ENCODE measurements at places on chromosomes 6 and 20. TPM values are rescaled to one million over a fixed set of nuclear protein-coding genes. Genes with fewer than 3 reads are reported as not detected.

DNA sequence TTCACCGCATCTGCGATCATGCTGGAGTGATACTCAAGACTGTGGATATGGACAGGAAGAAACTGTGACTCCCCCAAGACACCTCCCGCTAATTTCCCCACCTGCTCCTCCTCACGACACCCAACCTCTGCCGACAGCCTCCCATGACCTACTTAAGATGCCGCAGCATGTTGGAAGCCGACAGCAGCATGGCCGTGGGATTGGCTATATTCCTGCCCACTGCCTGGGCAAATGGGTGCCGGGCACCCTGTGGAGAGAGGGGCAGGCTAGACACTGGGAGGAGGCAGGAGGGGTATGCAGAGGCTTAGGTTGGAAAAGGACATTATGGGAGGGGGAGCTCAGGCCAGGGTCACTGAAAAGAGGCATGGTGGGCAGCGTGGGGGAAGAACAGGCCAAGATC is 4.5 kb downstream of the IDH3B start:
- no peak for DNase-seq

GRCh38 chr20:59782986-59783640 is 150.3 kb downstream of the SYCP2 start:
- DNase-seq: peak; percentile 52

GRCh38 chr6:63817492-63818050 is 182.0 kb downstream of the PHF3 start:
- DNase-seq: no peak

- no peak for DNase-seq
Observed at GRCh38 chr6:79313254-79313653, 78.8 kb upstream of the HMGN3 start.

DNA sequence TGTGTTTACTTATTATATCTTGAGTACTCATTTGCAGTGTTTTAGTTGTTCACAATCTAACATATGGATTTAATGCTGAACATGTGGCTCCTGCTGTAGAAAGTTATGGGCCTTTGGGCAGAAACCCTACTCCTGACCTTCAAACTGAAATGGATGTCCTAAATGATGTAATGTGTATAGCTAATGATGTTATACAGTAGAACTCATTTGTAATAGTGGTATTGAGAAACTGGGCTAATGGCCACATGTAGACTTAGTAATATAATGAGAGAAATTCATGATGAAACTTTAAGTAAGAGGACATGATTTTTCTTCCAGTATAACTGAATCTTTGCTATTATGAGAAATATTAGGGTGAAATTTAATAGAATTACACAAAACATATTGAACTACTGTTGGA is 121.3 kb upstream of the PTPRK start:
- DNase-seq: no peak

DNA sequence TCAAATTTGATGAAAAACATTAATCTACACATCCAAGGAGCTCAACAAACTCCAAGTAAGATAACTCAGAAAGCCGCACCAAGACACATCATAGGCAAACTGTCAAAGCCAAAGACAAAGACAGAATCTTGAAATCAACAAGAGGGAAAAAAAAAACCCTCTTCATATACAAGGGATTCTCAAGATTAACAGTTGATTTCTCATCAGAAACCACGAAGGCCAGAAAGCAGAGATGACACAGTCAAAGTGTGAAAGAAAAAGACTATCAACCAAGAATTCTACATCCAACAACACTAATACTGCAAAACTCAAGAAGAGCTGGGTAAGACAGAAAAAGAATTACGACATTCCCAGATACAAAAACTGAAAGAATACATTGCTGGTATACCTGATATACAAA is 73.8 kb downstream of the CDK19 start:
- DNase-seq: no peak

- DNase-seq: no peak
Observed at GRCh38 chr20:61396262-61396848, 144.3 kb downstream of the CDH4 start.

DNA sequence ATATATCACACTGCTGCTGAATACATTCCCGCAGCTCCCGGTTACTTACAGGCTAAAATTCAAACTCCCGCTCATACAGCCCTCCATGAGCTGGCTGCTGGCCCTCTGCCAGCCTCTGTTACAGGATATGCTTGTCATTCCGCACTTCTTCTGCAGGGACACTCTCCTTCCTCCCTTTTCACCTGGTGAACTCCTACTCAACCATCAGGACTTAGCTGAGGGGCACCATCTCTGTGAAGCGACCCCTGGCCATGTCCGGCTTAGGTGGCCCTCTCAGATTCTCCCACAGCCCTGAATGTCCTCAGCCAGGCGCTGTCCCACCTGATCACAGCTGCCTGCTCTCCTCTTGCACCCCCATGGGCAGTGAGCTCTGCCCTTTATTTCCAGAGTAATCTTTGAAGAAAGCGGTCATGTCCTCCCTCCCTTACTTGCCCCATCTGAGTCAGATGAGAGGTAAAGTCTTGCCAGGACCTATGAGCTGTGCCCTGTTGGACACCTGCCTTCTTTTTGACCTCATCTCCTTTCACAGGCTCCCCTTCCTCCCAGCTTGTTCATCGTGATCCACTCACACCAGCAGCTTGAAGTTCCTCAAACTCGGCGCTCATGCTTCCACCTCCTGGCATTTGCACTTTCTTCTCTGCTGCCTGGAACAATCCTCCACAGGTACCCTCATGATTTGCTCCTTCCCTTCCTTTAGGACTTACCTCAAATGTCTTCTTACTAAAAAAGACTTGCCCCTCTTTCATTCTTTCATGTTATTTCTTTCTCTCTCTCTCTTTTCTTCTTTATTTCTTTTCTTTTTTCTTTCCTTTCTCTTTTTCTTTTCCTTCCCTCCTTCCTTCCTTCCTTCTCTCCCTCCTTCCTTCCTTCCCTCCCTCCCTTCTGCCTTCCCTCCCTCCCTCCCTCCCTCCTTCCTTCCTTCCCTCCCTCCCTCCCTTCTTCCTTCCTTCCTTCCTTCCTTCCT is 5.6 kb downstream of the CYP24A1 start:
- no peak for DNase-seq

DNA sequence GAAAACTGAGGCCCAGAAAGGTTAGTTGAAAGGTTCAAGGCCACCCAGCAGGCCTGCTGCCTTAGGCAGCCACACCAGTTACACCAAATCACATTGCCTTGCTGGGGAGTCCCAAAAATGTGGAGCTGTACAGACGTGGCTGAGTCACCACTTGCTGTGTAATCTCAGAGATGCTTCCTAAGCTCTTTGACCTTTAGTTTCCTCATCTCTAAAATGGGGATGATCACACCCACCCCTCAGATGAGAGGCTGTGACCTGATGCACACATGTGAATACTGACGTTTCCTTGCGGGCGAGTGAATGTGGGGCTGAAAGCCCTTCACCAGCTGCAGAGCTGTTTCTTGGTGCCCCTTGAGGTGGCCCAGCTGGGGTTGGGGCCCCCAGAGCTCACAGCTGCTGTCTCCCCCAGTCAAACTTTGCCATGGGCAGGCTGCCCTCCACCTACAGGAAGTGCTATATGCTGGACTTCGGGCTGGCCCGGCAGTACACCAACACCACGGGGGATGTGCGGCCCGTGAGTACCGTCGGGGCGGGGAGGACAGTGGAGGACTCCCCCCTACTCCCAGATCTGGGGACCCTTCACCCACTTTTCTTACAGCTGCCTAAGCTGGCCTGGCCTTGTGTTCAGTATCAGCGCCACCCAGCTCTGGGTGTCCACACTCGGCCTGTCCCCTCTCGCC is 11.0 kb downstream of the TTBK1 start:
- no peak for DNase-seq

DNA sequence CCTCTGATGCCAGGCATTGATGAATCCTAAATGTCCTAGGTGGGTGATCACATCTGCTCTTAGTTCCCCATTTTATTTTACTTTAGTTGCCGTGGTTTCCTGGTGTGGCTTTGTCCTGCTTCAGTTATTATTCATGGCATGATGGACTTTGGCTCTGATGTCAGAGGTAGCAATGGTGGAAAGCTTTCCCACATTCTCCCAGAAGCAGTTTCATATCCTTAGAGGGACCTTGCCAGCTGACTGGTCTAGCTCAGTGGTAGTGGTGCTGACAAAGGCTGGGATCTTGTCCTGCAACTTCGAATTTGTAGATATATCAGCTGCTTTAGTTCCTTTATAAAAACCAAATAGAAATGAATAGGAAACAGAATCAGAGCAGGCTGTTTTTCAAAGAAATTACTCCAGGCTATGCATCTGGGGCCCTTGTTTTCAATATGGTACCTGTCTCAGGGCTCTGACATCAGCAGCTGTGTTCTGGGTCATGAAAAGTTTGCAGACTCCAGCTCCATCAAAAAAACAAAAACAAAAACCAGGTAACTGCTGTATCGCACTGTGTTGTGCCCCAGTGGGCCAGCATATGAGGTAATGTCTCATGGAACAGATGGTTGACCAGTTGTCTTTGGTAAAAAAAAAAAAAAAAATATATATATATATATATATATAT is 133.7 kb downstream of the PLCB4 start:
- no peak for DNase-seq

Gene HSPA1L
- total RNA-seq: 1.6 TPM

Gene OR2H2
- total RNA-seq: not detected

Gene HDDC2
- total RNA-seq: 96.2 TPM

Gene C6orf163
- total RNA-seq: 3.5 TPM

Gene SNAP25
- 0.32 TPM for total RNA-seq

Gene ITPR3
- 40.0 TPM for total RNA-seq
